Bone marrow (tissue), 2 donors: ENCODE measurements at places on chromosomes 12 and 14.

- no peak for DNase-seq
Measured at GRCh38 chr12:21073822-21074460, 57.1 kb upstream of the SLCO1B1 start.

DNA sequence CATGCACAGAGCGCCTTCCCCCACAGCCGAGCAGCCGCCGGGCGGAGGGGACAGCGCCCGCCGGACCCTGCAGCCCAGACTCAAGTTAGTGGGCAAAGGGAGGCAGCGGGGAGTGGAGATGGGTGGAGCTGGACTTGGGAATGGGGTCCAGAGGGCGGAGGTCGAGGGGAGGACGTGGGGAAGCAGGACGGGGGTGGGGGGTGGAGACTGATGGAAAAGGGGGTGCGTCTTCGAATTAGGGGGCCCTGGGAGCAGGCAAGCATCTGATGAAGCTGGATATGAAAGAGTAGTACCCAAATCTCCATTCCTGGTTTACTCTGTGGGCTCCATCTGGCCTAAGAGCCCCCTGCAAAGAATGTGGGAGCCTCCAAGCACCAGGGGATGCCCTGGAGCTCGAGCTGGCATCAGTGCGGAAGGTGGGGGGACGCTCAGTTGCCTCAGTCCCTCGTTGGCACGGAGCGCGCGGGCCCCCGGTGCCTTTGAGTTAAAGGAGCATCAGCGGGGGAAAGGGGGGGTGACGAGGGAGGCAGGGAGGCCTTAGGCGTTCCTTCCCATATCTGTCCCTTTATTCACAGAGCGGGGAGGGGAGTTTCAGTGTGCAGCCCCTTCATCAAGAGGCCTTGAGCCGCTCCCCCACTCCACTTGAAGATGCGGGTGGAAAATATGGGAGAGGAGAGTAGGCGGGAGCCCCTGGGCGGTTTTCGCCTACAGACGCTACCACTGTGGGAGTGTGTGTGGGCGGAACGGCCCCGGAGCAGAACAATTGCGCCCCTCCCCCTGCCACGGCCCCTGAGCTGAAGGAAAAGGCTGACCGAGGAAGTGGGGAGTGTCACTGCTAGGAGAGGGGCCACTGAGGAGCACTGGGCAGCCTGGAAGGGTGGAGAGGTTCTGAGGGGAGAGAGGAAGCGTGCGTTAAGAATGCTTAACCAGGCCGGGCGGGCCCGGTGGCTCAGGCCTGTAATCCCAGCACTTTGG lies 644 bp downstream of the NAB2 start:
- peak; percentile 17 for DNase-seq

DNA sequence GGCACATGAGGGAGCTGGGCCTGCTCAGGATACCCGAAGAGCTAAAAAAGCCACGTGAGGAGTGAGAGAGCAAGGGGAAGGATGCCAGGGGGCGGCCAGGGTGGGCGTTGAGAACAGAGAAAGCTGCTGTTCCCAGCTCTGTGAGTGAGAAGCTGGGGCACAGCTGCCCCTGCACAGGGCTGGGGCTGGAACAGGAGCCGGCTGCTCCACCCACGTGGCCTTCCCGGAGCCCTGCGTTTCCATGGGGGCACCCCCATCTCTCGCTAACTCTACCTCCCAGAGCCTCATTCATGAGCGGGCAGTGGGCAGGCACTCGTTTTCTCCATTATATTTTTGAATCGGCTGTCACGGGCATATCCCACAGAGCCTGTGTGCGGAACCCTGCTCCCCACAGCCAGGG lies 42.7 kb downstream of the RFLNA start:
- no peak for DNase-seq

GRCh38 chr12:68564166-68564565 lies 46.5 kb upstream of the RAP1B start:
- DNase-seq, result no peak

DNA sequence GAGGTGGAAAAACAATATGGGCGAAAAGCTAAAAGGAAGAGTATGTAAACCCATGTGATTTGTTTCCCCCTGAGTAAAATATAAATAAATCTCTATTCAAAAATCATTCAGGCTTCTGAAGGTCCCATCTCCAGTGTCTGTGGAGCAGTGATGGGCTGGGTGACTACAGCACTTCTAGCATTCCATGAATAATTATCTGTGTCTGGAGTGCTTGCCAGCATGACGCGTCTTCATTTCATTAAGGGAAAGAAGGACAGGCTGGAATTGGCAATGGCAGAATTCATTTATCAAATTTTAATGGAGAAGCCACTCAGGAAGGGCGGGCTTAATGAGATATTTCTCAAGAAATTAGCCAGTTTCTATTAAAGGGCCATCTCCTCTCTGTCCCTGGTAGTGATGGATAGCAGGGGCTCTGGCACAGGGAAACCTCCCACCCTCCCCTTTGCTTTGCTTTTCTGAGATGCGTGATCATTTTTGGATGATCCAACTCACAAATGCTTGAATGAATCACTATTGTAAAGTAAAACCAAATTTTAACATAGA lies 916.3 kb upstream of the SEL1L start:
- DNase-seq, result no peak

GRCh38 chr14:100640471-100641273 lies 53.5 kb upstream of the BEGAIN start:
- peak; percentile 29 for DNase-seq

DNA sequence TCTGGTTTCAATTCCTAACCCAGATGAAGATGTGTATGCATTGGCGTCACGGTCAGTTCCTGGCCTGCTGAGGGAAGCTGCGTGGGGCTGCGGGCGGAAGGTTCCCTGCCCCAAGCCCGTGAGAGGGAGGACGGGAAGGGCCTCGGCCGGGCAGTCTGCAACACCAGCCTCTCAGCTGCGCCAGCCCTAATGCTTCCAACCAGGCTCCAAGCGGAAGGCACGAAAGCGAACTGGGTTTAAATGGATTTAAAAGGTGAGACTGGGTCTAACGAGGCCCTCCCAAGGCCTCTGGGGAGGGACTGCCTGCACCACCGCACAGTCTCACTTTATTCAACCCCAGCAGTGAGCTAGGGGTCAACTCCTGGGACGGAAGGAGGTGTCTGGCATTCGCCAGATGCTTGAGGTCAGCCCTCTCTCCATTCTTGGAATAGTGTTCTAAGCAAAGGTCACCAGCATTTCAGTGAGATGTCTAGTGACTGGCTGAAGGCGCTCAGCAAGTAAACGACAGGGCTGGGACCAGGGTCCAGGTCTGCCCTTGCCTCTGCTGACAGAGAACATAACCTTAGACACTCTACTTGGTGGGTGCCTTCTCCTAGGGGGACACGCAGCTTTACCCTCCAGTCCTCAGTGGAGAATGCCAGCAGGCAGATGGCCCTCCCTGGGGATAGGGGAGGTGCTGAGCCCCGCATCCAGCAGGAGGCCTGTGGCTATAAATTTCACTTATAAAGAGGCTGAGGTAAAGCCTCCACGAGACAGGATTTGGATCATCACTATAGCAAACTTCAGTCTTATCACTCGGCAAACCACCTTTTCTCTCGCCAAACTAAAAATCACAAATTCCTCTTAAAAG lies 92.2 kb downstream of the PIWIL1 start:
- DNase-seq, result no peak

DNA sequence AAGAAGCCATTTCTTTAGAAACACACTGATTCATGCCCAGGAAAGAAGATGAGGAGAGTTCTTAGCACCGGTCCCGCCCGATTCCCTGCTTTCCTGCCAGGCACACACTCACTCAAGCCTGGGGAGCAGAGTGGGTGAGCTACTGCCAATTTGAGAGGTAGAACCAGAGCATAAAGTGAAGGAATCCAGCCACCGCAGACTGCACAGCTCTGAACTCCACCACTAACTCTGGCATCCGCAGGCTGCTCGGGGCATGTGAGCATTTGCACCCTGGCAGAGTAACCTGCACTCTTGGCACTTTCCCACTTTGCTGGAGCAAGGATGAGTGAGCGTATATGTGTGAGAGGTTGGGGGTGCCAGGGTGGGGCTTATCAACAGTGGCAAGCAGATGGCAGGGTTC lies 4.0 kb upstream of the SYNDIG1L start:
- DNase-seq, result no peak

DNA sequence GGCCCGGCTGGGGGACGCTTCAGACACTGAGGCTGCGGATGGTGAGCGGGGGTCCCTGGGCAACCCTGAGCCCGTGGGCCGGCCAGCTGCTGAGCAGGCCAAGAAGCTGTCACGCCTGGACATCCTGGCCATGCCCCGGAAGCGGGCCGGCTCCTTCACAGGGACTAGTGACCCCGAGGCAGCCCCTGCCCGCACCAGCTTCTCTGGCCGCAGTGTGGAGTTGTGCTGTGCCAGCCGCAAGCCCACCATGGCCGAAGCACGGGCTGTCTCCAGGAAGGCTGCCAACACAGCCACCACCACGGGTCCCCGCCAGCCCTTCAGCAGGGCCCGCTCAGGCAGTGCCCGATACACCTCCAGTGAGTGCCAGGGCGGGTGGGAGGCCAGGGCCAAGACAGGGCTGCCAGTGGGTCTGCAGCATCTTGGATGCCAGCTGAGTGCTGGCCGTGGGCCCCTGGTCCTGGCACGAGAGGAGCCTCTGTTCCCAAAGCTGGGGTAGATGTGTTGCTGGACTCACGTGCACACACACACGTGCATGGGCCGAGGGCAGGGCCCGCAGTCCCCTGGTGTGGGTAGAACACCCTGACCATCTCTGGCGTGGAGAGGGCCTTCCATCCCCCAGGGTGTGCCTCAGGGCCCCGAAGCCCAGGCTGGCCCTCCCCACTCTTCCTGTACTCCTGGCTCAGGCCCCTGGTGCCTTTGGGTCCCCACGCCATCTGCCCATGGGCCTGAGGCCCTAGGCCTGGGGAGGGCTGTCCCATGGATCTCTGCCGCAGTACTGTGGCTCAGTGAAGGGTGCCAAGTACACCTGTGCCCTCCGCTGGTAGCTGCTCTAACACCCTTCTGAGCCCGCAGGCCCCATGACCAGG lies 22.8 kb downstream of the CEP170B start:
- no peak for DNase-seq
